ENCODE measurements at places on chromosomes 4 and X. TPM values are rescaled to one million over a fixed set of nuclear protein-coding genes. Genes with fewer than 3 reads are reported as not detected.

- DNase-seq: no peak
These were observed 113.8 kb upstream of the PUDP start for GRCh38 chrX:7261672-7262332.

Gene FOXR2
- total RNA-seq: not detected

Gene KDR
- total RNA-seq: 102 TPM

Gene KLKB1
- total RNA-seq: 0.09 TPM

Gene DIPK2B
- total RNA-seq: 0.21 TPM
